ENCODE measurements at places on chromosomes 3 and 15. TPM values are rescaled to one million over a fixed set of nuclear protein-coding genes. Genes with fewer than 3 reads are reported as not detected.

DNA sequence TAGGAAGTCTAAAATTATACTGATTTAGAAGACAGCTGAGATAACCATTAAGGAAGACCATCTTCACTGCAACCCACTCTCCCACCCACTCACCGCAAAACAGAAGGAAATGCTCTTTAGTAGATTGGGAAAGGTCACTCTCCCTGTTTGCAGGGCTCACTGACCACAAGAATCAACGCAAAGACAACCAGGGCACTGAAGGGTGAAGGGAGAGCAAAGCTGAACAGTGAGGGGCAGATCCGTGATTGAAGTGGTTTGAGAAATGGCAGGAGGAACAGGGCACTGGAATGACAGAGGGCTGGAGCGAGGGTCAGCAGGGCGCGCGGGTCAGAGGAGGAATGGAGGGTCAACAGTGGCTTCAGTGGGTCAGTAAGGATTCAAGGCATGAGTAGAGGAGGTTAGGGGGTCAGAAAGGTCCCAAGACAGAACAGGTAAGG is 520 bp downstream of the MESD start:
- H3K27me3 ChIP-seq, result no peaks in the 10 kb centered on the region
- peaks cover 28% of the 10 kb centered on the region for H3K4me1 ChIP-seq
- H3K36me3 ChIP-seq, result no peaks in the 10 kb centered on the region
- no peak for DNase-seq
- 0 out of 2 replicates have a peak overlapping the region, but pooled peaks have one; percentile 19 for H3K27ac ChIP-seq

DNA sequence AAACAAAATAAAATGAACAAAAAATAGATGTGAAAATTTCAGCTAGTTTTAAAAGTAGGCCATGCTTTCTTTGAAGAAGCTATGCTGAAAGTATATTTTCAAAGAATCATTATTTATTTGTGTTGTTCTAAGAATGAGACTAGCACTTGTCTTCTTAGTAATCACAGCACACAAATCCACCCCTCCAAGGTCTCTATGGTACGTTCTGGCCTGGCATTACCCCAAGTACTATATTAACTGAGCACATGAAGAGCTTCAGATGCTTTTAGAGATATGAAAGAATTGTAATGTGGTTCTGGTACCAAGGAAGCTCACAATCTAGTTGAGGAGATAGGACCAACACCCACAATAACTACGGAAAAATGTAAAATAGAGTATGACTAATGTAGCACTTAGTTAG is 416.5 kb downstream of the PLCL2 start:
- H3K4me3 ChIP-seq, result no peak overlapping the region
- H3K36me3 ChIP-seq, result no peaks in the 10 kb centered on the region
- H3K4me1 ChIP-seq, result no peaks in the 10 kb centered on the region
- H3K27ac ChIP-seq, result no peak overlapping the region
- no peak for DNase-seq
- no peaks in the 10 kb centered on the region for H3K27me3 ChIP-seq

The TRPM1 gene
- not detected for total RNA-seq

DNA sequence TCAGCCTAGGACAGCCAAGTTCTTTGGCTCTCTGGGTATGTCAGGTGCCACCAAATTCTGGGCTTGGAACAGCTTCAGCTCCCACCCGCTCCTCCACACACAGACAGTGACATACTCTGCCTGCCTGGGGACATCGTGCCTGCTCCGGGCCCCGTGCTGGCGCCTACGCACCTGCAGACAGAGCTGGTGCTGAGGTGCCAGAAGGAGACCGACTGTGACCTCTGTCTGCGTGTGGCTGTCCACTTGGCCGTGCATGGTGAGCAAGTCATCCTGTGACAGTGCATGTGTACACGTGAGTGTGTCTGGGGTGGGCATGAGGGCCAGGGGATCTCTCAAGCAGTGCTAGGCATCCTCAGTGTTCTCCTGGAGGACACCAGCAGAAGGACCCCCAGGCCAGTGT is 922 bp downstream of the IL17RC start:
- H3K27me3 ChIP-seq, result no peaks in the 10 kb centered on the region
- 0 out of 2 replicates have a peak, but pooled peaks cover 2% of the 10 kb centered on the region for H3K36me3 ChIP-seq
- H3K4me1 ChIP-seq, result peaks cover 52% of the 10 kb centered on the region
- H3K27ac ChIP-seq, result peak overlapping the region; percentile 99
- H3K4me3 ChIP-seq, result peak overlapping the region; percentile 75
- DNase-seq, result no peak

- no peak overlapping the region for H3K27ac ChIP-seq
- H3K36me3 ChIP-seq, result no peaks in the 10 kb centered on the region
- no peaks in the 10 kb centered on the region for H3K27me3 ChIP-seq
- H3K4me1 ChIP-seq, result no peaks in the 10 kb centered on the region
- no peak for DNase-seq
- no peak overlapping the region for H3K4me3 ChIP-seq
Measured at GRCh38 chr15:64806509-64806908, 18.9 kb downstream of the PIF1 start.

DNA sequence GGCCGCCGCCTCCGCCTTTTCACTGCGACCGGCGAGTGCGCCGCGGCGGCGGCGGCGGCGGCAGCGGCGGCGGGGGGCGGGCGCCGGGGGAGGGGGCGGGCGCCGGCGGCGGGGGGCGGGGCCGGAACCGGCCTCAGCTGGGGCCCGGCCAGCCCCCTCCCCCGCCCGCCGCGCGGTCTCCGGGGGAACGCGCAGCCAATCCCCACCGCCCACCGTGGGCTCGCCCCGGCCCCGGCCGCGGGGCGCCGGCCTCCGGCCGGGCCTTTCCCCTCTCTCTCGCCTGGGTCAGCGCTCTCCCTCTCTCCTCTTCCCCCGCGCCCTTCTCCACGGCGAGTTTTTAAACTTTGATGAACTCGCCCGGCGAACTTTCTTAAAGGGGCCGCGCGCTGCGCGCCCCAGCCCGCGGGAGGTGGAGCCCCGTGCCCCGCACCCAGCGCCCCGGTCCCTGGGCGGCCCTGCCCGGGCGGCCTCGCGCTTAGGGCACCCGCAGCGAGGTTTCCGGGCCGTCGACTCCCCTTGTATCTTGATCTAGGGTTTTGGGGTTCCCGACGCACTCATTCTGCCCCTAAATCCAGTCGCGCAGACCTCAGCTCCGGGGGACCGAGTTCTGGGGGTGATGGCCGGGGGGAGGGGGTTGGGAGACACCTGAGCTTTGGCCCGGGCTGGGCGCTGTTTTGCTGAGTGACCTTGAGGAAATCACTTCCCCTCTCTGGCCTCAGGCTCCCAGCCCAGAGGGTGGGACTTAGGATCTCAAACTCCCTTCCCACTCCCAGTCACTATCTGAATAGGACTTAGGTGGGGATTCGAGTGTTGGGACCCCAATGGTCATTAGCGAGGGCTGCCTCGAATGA is at the start of gene RBPMS2:
RBPMS2 (minus strand) TSS at position 39 of the 851 bp plus-strand sequence. CDS start 270 bp downstream, outside the sequence.
- no peaks in the 10 kb centered on the region for H3K36me3 ChIP-seq
- no peaks in the 10 kb centered on the region for H3K4me1 ChIP-seq
- no peak for DNase-seq
- H3K4me3 ChIP-seq, result peak within 1 kb of the TSS; percentile 53

DNA sequence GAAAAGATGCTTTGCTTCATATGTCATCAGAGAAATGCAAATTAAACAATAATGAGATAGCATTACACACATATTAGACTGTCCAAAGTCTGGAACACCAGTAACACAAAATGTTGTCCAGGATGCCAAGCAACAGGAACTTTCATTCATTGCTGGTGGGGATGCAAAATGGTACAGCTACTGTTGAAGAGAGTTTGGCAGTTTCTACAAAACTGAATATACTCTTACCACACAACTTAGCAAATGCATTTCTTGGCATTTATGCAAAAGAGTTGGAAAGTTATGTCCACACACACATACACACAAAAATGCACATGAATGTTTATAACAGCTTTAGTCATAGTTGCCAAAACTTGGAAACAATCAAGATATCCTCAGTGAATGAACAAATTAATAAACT is 195.2 kb upstream of the MME start:
- H3K4me3 ChIP-seq, result no peak overlapping the region
- peak; percentile 26 for DNase-seq
- no peaks in the 10 kb centered on the region for H3K36me3 ChIP-seq
- H3K27me3 ChIP-seq, result no peaks in the 10 kb centered on the region
- peaks cover 16% of the 10 kb centered on the region for H3K4me1 ChIP-seq

The PPIP5K1 gene
- 24.9 TPM for total RNA-seq

The PFKFB4 gene
- 33.5 TPM for total RNA-seq

DNA sequence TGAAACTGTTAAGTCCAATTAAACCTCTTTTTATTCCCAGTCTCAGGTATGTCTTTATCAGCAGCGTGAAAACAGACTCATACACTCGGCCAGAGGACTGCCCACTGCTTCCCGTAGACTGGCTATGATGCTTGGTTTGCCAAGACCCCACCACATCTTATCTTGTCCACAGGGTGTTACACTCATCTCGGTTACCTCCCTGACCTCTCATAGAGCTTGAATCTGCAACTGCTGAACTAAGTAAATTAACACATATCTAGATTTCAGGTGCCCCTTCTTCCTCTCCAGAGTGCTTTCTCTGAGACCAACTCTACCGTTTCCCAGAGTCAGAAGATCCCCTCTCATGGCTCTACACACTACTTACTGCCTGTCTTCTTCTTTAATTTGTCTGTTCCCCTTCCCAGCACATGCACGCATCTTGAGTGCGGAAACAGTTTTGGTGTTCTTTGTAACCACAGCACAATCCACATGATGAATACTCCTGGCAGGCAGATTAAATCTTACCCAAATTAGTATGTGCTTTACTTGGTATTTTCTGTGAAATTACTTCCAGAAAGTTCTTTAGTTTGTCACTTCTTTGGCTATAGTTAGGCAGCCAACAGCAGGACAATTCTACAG is 49.7 kb downstream of the CD200 start:
- no peaks in the 10 kb centered on the region for H3K36me3 ChIP-seq
- peaks cover 60% of the 10 kb centered on the region for H3K27me3 ChIP-seq
- H3K4me3 ChIP-seq, result no peak overlapping the region
- no peak for DNase-seq

- H3K4me1 ChIP-seq, result peaks cover 37% of the 10 kb centered on the region
- H3K27me3 ChIP-seq, result no peaks in the 10 kb centered on the region
- no peak overlapping the region for H3K27ac ChIP-seq
- no peaks in the 10 kb centered on the region for H3K36me3 ChIP-seq
- no peak for DNase-seq
- no peak overlapping the region for H3K4me3 ChIP-seq
Measured at GRCh38 chr15:100726070-100726420, 123.7 kb downstream of the ASB7 start.
